ENCODE measurements at places on chromosomes 3 and 15.

DNA sequence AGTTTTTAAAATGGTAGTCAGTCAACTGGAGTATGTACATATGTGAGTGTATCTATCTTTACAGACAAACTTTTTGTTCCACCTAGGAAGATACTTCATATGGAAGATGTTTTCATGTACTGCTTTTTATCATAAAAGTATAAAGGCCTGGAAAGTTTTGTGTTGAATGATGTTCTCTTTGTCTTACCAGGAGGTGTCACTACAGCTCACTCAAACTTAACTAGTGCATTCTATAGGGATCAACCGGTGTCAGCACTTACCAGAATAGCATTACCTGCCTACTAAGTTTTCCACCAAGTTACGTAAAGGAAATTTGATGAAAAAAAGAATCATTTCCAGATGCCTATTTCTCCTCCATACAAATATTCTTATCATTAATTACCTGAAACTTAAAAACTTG lies 522.6 kb upstream of the SEMA6D start:
- H3K27ac ChIP-seq = no peak overlapping the region
- H3K4me3 ChIP-seq = no peak overlapping the region
- H3K27me3 ChIP-seq = peaks cover 13% of the 10 kb centered on the region
- DNase-seq = no peak
- peaks cover 7% of the 10 kb centered on the region for H3K4me1 ChIP-seq
- no peaks in the 10 kb centered on the region for H3K36me3 ChIP-seq

DNA sequence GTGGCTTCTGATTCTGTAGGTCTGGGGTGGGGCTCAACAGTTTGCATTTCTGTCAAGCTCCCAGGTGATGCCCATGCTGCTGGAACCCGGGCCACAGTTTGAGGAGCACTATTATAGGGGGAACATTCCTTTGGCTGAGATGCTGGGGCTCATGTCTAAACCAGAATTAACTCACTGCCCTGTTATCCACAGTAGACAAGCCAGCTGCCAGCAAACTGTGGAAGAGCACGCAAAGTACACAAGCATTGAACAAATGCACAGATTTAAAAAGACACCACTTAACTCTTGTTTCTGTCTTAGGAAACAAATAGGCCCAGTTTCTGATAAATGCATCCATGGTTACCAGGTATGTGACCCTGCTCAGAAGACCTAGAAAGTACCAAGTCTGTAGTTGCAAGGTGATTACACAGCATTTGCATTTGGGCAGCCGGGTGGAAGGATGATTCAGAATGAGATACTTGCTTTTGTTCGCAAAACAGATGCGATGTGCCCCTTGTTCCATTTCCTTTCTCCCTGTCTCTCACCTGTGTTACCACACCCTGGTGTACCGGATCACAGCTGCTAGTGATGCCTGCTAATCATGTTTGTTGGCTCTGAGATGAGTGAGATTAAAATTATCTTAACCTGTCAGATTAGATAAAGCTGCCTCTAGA lies 12.4 kb downstream of the GYG1 start:
- peaks cover 11% of the 10 kb centered on the region for H3K4me1 ChIP-seq
- H3K4me3 ChIP-seq = no peak overlapping the region
- H3K27me3 ChIP-seq = no peaks in the 10 kb centered on the region
- H3K27ac ChIP-seq = peak overlapping the region; percentile 54

DNA sequence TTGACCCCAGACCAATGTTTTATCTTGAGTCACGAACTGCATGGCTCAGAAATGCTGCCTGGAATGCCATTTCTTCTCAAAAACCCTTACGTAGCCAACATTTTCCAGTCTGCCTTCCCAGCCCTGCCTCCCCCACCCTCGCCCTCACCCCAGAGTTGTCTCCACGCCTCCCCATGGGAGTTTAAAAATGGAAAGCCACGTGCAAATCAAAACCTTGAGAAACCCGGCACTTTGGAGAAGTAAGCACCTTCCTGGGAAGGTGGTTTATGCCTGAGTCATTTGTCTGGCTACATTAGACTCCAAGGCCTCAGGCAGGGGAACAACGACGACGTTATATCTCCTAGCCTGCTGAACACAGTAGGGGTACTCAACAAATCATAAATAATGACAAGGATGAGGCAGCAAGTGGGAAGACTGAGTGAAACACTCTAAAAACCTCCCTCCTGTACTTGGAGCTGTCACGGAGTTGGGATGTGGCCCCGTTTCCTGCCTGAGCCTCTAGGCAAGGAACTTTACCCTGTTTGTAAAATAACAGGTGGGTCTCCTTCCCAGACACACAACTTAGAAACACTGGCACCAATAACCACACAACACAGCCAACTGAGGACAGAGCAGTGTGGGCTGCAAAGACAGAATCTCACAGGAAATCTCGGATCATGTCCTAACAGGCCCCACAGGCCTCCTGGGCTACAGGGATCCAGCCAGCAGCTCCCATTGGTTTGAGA lies 179.1 kb downstream of the NTRK3 start:
- H3K27me3 ChIP-seq = peaks cover 2% of the 10 kb centered on the region
- H3K4me1 ChIP-seq = no peaks in the 10 kb centered on the region
- H3K36me3 ChIP-seq = no peaks in the 10 kb centered on the region
- DNase-seq = no peak
- no peak overlapping the region for H3K27ac ChIP-seq
- no peak overlapping the region for H3K4me3 ChIP-seq

GRCh38 chr3:74390121-74390877 lies 224.2 kb downstream of the CNTN3 start:
- H3K4me3 ChIP-seq = no peak overlapping the region
- H3K27ac ChIP-seq = no peak overlapping the region
- no peaks in the 10 kb centered on the region for H3K27me3 ChIP-seq

GRCh38 chr3:143718463-143718862 lies 129.8 kb downstream of the SLC9A9 start:
- H3K4me3 ChIP-seq = no peak overlapping the region
- no peak overlapping the region for H3K27ac ChIP-seq
- DNase-seq = no peak

DNA sequence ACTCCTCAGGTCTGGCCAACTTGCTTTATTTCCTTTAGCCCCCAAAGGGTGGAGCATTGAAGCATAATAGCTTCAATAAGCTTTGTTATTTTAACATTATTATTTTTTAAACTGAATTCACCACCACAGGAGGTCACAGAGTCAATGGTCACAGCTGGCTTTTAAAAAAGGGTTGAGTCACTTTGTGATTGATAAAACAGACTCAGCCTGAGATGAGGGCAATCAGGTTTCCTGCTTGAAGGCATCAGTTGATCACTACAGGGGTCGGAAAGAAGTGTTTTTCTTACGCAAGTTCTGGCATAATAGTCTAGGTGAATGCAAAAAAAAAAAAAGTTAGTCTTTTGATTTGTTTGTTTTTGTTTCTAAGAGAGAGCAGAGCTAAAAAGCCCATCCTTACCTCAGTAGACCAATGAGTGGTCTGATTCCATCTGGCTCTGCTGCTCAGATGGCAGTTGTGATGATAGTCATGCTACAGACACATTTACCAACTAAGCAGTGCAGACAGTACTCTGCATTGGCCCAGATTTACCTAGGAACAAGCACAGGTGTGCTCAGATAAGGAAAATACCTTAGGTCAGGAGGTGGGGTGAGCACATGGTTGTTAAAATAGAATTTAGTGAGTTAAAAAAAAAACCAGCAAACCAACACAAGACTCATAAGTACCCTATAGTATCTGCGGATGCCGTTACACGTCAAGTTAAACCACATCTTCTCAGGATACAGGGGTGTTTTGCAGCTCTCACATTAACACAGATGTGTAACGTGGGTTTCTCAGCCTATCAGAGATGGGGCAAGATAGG lies 22.6 kb downstream of the ZNF80 start:
- H3K4me3 ChIP-seq = no peak overlapping the region
- H3K27ac ChIP-seq = no peak overlapping the region
- DNase-seq = no peak
- H3K36me3 ChIP-seq = no peaks in the 10 kb centered on the region
- H3K4me1 ChIP-seq = no peaks in the 10 kb centered on the region
- H3K27me3 ChIP-seq = peaks cover 2% of the 10 kb centered on the region

- no peak overlapping the region for H3K27ac ChIP-seq
- no peak for DNase-seq
- peak overlapping the region; percentile 90 for H3K4me3 ChIP-seq
- H3K36me3 ChIP-seq = no peaks in the 10 kb centered on the region
Observed at GRCh38 chr3:187750513-187751123, 5.3 kb upstream of the BCL6 start.

DNA sequence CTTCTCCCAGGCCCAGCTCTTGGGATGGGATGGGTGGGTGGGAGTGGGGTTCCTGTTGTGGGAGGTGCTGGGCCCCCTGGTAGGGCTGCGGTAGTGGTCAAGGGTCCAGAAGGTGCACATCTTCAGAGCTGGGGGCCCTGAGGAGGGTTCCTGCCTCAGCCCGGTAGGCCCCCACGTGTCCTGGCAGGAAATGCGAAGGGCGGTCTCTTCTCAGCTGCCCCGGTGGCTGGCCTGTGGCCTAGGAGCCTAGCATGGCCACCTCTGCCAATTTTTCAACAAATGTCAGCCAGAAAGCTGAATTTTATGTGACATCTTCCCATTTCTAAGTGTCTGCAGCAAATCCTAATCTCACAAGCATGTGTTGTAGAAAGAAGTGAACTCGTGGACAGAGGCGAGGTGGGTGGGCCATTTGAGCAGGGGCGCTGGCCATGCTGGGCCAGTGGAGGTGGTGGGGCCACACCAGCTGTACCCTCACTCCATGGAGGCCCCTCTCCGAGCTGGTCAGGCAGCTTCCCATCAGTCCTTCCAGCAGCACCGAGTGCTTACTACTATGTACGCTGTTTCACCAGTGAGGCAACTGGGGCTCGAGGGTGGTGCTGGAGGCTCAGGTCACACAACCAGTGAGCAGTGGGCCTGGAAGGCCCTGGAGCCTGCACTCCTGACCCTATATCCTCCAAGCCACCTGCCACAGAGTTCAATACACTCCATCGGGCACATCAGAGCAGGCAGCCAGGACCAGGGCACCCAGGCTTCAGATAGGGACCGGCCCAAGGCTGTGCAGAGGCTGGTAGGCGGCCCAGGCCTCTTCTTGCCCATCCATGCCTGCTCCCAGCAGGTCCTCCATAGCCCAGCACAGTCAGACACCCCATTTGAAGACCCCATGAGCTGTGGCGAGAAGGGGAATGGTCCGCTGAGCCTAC lies 23.2 kb downstream of the FBLN2 start:
- H3K4me3 ChIP-seq = no peak overlapping the region
- H3K36me3 ChIP-seq = no peaks in the 10 kb centered on the region
- no peak overlapping the region for H3K27ac ChIP-seq
- H3K4me1 ChIP-seq = peaks cover 19% of the 10 kb centered on the region
- no peak for DNase-seq
- no peaks in the 10 kb centered on the region for H3K27me3 ChIP-seq

GRCh38 chr3:173003471-173003870 lies 137.6 kb downstream of the SPATA16 start:
- no peaks in the 10 kb centered on the region for H3K36me3 ChIP-seq
- no peaks in the 10 kb centered on the region for H3K27me3 ChIP-seq
- H3K4me3 ChIP-seq = no peak overlapping the region
- no peak for DNase-seq

DNA sequence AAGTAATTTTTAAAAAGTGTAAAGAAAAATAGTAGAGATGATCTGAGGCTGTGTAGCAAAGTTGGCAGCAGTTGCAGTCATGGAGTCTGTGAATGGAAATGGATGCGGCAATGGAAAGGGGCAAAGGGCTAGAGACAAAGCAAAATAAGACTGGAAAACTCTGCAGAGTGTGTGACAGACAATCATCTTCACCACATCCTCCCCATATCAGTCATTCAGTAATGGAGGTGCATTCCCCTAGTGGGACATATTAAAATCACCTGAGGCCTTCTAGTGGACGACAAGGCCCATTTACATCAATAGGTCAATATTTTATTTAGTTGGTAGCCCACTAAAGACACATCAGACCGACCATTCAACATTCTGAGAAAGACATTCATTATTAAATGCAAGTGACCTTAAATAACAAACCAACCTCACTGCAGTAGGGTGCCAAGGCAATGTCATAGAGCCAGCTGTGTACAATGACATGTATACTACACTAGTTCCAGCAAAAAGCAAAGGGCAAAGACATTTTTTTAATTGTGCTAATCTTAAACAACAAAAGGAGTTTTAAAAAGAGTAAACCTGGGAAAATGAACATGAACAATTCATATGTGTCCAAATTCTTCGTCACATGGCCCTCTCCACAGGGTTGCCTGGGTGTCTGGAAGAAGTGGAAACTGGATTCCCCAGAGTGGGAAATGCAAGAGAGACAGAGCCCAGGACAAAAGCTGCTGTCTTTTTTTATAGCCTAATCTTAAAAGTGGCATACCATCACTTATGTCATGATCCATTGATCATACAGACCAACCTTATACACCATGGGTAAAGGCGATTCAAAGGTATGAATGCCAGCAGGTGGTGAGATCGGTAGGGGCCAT lies 15.6 kb upstream of the RAP2B start:
- peaks cover 6% of the 10 kb centered on the region for H3K4me1 ChIP-seq
- H3K4me3 ChIP-seq = no peak overlapping the region
- no peaks in the 10 kb centered on the region for H3K27me3 ChIP-seq
- H3K36me3 ChIP-seq = no peaks in the 10 kb centered on the region
- no peak for DNase-seq

DNA sequence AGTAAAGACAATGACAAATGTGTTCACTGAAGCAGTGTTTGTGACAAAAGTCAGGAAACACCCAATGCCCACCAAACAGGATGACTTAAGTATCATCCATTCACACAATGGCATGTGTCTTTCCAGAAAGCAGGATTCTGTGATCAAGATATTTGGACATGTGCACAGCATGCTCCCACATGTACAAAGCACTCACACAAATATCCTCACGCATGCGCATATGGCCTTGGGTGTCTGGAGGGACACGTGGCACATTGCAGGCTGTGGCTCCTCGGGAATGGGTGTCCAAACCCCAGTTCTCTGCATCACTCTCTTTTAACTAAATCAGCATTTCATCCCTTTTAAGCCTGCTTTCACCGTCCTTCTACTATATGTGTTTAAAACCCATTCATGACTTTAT lies 130.5 kb downstream of the KLF13 start:
- peaks cover 3% of the 10 kb centered on the region for H3K36me3 ChIP-seq
- H3K27ac ChIP-seq = no peak overlapping the region
- H3K27me3 ChIP-seq = no peaks in the 10 kb centered on the region

DNA sequence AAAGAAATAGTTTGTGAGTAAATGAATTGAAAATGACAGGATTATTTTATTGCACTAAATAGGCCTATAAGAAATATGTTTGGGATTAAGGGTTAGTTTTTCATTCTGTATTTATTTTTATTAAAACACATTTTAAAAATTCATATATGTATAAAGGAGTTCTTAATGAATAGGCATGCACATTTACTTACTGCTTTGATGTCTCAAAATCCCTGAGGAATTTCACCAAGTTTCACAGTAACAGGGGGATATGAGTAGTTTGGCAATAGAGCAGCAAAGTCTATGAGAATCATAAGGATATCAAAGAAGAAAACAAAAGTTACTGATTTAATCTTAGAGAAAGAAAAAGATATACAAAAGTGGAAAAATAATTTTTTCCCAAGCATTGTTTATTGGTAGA lies 411.7 kb downstream of the NAALADL2 start:
- no peak overlapping the region for H3K4me3 ChIP-seq
- DNase-seq = no peak
- H3K27ac ChIP-seq = peak overlapping the region; percentile 16
- H3K27me3 ChIP-seq = no peaks in the 10 kb centered on the region
- peaks cover 19% of the 10 kb centered on the region for H3K4me1 ChIP-seq

GRCh38 chr15:70698426-70698825 lies 64.9 kb downstream of the UACA start:
- no peaks in the 10 kb centered on the region for H3K27me3 ChIP-seq
- H3K4me3 ChIP-seq = no peak overlapping the region
- no peak for DNase-seq
- peaks cover 24% of the 10 kb centered on the region for H3K4me1 ChIP-seq
- no peak overlapping the region for H3K27ac ChIP-seq

- DNase-seq = no peak
- no peak overlapping the region for H3K4me3 ChIP-seq
- H3K27ac ChIP-seq = no peak overlapping the region
- no peaks in the 10 kb centered on the region for H3K27me3 ChIP-seq
- H3K4me1 ChIP-seq = no peaks in the 10 kb centered on the region
Observed at GRCh38 chr3:49183873-49184272, 12.5 kb downstream of the KLHDC8B start.
